Occipital lobe (tissue), 3 donors: ENCODE measurements at places on chromosomes 6 and 20.

GRCh38 chr6:5096482-5096881 lies 11.3 kb downstream of the PPP1R3G start:
- no peak for DNase-seq

DNA sequence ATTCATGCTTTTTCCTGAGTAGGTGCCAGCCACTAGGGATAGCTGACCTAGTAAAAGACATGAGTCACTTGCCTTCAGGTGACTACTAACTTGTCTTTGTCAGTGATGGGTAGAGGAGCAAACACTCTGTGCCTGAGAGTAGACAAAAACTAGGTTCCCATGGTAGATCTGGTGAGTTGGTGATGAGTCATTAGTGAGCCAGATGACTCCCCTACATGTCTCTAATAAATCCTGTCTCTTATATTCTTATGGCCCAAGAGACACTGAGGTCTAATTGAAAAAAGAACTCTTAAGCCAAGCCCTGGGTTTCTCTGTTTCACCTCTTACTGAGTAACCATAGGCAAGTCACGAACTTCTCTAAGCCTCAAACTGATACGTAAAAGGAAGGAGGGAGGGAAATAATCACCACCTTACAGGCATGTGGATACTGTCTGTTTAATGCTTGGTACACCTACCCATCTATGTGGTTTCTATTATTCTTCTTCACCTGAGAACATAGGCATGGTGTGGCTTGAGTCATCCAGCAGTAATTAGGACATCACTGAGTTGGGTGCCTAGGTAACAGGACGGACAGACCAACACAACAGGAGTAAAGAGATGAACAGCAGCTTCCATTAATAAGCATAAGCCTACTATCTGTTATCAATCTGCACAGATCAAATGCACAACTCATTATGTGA lies 20.3 kb downstream of the TTPAL start:
- no peak for DNase-seq

- no peak for DNase-seq
Measured at GRCh38 chr6:44797746-44798145, 410.2 kb downstream of the CDC5L start.

GRCh38 chr20:50099565-50099991 lies 13.4 kb downstream of the UBE2V1 start:
- DNase-seq = no peak

DNA sequence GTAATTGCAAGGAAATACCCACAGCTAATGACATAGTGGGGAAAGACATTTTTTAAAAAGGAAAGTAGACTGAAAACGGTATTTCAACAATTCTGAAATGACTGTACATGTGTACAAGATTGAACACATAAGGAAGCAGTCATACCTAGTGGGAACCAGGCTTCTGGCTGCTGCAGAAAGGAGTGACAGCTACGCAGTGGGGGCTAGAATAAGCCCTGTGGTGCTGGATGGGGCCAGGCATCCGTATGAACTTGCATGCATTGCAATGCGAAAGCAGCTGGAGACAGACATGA lies 54.9 kb upstream of the GPR31 start:
- no peak for DNase-seq

- no peak for DNase-seq
Measured at GRCh38 chr6:110183292-110183885, 3.2 kb downstream of the CDC40 start.

DNA sequence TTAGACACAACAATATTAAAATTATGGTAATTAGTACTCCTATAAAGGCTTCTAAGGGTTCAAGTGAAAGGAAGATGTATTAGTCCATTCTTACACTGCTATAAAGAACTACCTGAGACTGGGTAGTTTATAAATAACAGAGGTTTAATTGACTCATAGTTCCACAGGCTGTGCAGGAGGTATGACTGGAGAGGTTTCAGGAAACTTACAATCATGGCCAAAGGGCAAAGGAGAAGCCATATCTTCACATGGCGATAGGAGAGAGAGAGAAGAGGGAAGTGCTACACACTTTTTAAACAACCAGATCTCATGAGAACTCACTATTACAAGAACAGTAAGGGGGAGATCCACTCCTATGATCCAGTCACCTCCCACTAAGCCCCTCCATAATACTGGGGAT lies 52.9 kb downstream of the TINAG start:
- DNase-seq = no peak

GRCh38 chr6:7224731-7225130 lies 88.3 kb downstream of the SSR1 start:
- no peak for DNase-seq
